NCI-H187 treated with DMSO at 0.1 percent for 48 hours (cell line): ENCODE measurements at places on chromosomes 6 and 20.

DNA sequence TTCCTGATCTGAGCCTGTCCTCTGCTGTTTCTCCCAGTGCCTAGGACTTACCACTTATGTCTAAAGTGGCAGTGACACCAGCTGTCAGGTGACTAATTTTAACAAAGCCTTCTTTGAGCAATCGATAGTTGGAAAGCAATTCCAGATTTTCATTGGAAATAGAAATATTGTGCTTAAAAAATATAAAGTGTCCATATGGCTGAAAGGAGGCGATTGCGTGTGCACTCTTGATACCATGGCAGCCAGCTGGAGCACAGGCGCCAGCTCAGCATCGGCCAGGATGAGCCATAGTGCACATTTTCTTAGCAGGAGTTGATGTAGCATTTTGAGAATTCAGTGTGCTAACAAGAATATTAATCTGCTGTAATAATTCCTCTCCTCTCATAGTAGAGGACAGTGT is 70.0 kb downstream of the LRRC1 start:
- DNase-seq, result no peak

DNA sequence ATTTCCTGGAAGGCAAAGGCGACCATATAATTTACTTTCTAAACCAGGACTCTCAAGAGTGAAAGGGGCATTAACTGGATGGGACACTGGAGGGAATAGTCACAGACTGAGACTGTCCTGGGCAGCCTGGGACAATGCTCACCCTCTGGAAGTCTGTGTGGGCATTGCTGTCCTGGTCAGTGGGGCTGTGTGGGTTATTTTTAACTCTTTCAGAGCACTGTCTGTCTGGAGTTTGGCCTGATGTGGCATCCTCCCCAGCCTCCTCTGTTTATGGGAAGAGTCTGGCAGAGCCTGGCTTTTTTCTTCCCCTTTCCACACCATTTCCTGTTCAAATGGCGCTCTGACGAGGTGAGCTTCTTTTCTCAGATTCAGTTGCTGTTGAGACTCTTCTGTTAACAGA is 11.7 kb downstream of the DAAM2 start:
- DNase-seq, result no peak

- DNase-seq, result no peak
Measured at GRCh38 chr6:113358063-113358583, 499.0 kb upstream of the MARCKS start.

GRCh38 chr20:56952258-56953047 is 314.0 kb downstream of the BMP7 start:
- no peak for DNase-seq

GRCh38 chr20:20603339-20603990 is 109.0 kb downstream of the RALGAPA2 start:
- DNase-seq, result peak; percentile 94

DNA sequence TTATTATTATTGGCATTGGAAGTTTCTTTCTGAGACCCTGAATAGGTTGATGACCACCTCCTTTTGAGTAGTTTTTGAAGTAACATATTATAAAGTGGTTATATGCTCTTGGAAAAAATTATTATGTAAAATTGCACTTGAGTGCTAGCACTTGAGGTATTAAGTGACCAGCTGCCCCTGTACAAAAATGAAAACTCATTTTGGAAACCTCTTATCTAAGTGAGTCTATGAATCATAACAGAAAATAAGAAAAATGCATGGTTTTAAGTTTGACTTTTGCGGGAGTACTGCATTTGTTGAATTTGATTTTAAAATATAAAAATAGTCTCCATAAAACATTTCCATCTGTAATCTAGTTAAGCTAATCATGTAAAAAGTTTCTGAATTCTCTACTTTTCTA is 248.3 kb downstream of the TMEM242 start:
- DNase-seq, result no peak

GRCh38 chr6:167330750-167331149 is 5.9 kb downstream of the TTLL2 start:
- no peak for DNase-seq

GRCh38 chr20:50213531-50214106 is 23.0 kb downstream of the CEBPB start:
- DNase-seq, result no peak

DNA sequence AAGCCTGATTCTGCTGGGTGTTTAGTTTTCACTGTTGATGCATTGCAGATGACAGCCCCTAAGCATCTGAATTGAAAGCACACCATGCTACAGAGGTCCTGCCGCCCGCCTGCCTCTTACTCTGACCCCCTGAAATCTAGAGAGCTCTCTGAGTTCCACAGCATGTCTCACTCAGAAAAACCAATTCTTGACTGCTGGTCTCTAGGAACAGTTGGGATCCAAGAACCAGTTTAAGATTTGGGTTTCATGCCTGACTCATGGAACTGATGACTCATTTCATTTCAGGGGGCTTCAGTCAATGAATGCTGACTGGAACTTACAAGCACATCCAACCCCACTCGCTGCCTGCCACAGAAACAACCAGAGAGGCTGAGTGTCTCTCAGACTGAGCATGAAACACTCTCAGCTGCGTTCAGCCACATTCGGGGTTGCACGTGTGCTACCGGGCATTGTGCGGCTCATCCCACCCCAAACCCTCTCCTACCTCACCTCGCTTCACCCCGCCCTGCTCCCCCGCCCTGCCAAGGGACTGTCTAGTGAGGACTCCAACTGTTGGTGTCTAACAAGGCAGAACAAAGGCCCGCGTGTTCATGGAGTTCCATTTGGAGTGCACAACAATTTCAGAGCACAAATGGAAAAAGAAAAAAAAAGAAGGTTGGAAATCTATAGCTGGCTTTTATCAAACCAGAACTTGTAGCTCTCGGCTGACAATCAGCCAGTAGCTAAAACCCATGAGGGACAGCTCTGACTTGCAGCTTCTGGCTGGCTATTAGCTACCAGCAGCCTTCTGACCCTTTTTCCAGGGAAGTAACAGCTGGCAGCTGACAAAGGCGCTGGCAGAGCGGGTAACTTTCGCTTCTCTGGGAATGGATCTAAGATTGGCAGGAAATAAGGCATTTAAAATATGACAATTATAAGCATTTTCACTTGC is 20.0 kb upstream of the TRAF3IP2 start:
- DNase-seq, result no peak

GRCh38 chr6:121352941-121353340 is 18.7 kb upstream of the TBC1D32 start:
- no peak for DNase-seq

- no peak for DNase-seq
Measured at GRCh38 chr6:152696522-152696921, 1.2 kb upstream of the MYCT1 start.

- DNase-seq, result no peak
Measured at GRCh38 chr6:132405143-132405915, 4.1 kb upstream of the MOXD1 start.

DNA sequence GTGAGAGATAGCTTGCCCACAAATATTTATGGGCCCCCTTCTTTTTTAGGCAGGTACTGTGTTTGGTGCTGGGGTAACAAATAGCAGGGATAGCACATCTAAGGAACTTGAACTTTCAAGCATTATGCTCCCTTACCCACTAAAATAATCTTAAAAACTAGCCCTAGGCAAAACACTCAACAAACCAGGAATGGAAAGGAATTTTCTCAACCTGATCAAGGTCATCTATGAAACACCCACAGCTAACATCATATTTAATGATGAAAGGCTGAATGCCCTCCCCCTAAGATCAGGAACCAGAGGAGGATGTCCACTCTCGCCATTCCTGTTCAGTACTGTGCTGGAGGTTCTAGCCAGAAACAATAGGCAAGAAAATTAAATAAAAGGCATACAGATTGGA is 8.7 kb upstream of the SRPK1 start:
- DNase-seq, result no peak

- no peak for DNase-seq
Measured at GRCh38 chr6:57434944-57435343, 117.5 kb downstream of the PRIM2 start.

DNA sequence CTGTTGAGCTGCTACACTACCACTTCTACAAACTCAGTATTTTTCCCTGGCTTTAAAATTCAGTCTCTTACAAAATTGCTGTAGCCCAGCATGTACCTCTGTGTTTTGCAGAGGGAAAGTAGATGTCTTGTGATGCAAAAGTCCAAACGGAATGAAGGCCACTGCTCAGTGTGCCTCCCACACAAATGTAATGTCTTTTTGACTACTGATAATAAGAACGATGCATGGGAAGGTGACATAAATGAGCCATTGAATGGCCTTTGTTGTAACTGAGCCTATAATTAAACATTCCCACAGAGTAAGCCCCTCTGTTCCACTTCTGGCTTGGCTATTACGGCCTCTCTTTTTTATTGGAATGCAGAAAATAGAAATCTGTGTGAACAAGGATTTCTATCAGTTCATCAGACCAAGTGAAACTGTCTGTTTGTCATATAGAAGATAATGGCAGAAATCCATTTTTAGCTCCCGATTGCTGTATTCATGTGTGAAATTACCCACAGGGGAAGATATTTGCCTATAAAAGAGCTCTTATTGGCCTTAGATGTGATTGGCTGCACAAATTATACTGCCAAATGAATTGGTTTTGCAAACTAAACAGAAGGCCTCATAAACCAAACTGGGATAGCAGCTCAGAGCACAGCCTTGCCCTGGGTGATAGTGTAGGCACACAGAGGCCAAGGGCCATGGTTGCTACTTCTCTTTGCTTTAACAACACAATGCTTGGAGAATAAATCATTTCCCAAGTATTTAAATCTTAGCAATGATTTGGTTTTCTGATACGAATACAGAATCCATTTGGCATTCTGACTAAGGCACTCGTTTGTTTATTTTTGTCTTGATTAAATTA is 241.5 kb upstream of the PLN start:
- DNase-seq, result no peak

DNA sequence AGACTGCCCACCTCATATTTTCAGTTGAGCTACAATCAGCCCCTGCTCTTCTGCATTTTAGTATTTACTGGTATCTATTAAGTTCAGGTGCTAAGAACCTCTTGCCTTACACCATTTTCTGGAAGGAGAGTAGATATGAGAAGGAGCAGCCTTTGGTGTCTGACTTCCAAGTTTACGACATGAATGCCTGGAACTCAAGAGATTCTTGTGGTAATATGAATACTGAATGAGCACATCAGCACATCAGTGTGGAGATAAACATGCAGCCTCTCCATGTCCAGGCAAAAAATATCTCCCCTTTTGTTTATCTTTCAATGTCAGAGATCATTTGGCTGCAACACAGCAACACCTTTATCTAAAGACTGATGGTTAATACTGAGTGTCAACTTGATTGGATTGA is 65.8 kb upstream of the THEMIS start:
- no peak for DNase-seq
